Foreskin keratinocyte (primary cell): ENCODE measurements at places on chromosomes 7 and 10. TPM values are rescaled to one million over a fixed set of nuclear protein-coding genes. Genes with fewer than 3 reads are reported as not detected.

DNA sequence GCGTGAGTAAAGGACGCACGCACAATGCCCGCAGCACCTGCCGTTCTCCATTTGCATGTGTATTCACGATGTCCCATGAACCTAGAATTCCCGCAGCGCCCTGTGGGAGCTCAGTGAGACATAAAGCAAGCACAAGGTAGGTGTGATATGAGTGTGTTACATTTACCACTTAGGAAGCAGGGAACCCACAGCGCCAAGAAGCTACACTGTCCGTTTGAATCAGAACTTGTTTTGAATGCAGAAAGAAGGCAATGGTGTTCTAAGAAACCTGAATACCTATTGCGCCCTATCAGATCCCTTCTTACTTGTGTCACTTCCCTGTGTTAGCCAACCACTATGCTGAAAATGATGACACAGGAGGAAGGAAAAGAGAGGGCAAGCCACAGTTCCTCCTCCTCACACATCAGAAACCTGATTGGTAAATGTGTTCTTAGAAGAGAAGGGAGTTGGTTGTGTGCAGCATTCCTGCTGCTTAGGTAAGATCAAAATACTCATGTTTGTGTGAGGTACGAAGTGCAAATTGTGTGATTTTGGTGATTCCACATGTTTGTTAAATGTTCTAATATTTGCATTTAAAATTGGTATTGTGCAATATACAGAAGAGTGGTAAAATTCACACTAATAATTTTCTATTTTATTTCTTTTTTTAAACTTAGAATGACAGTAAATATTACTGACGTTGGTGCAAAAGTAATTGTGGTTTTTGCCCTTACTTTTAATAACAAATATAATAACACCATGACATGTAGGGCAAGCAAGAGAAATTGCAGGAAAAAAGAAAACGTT is 185.4 kb downstream of the SEC23IP start:
- no peak for DNase-seq

- DNase-seq, result no peak
Measured at GRCh38 chr7:45955286-45955685, 34.2 kb upstream of the IGFBP3 start.

DNA sequence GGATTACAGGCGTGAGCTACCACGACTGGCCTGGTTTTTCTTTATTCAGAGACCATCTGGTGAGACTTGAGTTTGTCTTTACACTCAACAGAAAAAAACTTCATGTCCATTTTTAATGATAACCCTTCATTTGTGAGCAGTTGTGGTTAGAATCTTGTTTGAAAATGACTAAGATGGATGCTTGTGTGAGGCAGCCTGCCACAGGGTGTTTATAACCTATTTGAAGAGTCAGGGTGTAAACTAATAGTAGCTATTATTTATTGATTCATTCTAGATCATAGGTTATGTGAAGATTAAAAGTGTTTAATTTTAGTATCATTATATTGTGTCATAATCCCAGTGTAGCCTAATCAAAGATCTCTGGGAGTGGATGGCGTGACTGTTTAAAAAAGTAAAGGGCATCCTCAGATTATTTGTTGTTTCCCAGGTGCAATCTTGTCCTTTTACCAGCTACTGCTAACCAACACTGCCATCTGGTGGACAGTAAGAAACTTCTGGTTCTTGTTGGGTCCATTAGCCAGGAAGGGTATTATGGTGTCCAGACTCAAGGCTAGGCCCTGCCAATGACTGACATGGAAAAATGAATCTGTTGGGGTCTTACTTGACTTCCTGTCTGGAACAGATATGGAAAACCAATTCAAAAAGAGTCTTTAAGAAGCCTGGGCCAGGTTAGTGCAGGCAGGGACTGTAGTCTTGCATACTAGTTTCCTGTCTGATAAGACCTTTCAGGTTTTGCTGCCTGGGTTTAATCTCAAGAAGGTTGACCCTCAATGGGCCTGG is 24.9 kb downstream of the NRBF2 start:
- DNase-seq, result peak; percentile 69

- no peak for DNase-seq
Measured at GRCh38 chr7:21926448-21926847, 19.3 kb downstream of the CDCA7L start.

DNA sequence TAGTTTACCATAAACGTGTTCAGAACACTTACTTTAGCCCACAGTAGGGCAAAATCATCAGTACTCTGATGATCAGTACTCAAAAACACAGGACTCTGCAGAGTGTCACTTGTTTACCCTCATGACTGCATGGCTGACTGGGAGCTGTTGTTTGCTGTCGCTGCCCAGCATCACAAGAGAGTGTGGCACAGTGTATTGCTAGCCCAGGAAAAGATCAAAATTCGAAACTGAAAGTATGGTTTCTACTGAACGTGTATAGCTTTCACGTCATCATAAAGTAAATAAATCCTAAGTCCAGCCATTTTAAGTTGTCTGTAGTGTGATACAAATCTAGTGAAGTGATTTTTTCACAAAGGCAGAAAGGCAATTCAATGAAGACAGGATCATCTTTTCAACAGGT is 184.6 kb downstream of the RAMP3 start:
- no peak for DNase-seq

Gene NRCAM
- total RNA-seq, result 8.4 and 20.0 TPM in 2 replicates
